ENCODE measurements at places on chromosomes 4 and X.

- DNase-seq, result no peak
Observed at GRCh38 chrX:49934148-49934547, 11.8 kb downstream of the CLCN5 start.

- no peak for DNase-seq
Observed at GRCh38 chr4:10974371-10974770, 289.8 kb upstream of the CLNK start.

DNA sequence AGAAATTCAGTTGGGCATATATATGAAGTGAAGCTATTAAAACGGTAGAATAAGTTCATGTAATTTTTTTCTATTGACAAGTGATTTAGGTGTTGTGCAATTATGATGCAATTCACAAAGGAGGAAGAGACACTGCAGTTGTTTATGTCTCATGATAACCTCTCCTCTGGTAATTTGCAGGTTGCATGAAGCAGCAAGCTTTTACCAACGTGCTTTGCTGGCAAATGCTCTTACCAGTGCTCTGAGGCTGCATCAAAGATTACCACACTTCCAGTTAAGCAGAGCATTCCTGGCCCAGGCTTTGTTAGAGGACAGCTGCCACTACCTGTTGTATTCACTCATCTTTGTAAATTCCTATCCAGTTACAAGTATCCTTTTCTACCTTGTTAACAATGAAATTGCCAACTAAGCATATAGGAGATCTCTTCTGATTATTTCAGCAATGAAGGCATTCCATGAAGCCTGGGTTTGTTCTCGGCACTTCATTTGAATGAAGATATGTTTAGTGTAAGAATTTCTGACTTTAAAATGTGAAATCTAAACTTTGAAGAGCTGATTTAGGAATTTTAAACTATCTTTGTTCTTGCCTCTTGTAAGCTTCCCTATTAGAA is 3.9 kb downstream of the TMEM33 start:
- DNase-seq, result no peak

DNA sequence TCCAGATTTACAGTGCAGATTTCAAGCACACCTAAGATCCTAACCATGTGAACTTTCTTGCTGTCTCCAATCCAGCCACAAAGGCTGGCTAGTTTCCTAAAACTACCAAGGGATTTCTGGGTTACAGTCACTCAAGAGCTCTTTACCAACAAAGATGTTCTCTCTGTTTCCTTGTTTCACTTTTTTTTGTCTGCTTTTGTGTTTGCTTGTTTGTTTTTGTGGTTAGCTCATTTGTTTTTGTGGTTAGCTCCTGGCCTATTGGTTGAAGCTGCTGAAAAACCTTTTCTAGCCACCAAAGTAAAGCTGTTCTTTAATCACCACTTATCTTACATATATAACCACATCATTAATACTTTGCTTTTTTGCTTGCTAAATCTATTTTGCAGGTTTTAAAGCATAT is 642.5 kb upstream of the GALNTL6 start:
- no peak for DNase-seq

DNA sequence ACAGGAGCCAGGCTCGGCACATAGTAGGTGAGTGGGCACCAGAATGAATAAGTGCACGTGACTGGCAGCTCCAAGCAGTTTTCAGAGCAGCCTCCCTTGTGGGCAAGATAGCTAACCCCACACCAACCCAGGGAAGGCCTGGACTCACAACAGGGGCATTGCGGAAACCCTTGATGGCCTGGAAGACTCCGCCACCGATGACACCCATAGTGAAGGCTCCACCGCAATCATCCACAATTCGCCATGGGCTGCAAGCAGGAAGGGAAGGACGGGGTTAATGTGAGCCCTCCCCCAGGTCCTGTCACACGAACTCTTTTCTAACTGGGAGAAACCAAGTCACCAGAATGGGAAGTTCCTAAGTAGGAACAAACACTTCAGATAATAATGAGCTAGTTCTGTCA is 957 bp downstream of the TIMM17B start:
- DNase-seq, result no peak

GRCh38 chr4:106762666-106763443 is 273.3 kb downstream of the DKK2 start:
- no peak for DNase-seq

GRCh38 chr4:56425518-56425917 is 9.9 kb downstream of the PPAT start:
- no peak for DNase-seq

DNA sequence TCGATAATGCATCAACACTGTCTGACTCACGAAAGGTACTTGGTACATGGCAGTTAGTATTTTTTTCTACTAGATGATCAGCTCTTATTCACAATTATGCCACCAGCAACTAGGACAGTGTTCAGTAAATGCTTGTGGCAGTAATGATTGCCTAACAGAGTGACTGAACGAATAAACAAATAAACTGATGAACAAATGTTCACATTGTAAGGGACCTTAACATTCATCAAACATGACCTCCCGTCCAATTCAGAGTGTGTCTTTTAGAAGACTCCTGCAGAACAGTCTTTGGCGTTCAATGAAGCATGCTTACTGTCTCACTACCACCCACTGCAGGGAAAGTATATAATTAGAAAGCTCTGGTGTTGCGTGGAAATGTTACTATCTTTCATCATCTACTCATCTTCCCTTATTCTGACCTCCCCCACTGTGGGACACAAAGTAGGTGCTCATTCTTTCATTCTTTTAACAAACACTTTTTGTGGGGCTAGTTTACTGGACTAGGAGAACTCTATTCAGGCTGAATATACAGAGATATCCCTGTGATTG is 319.3 kb downstream of the RAB28 start:
- no peak for DNase-seq

- no peak for DNase-seq
Observed at GRCh38 chr4:41339812-41340809, 83.4 kb downstream of the UCHL1 start.

GRCh38 chr4:79512363-79512762 is 104.3 kb upstream of the GK2 start:
- no peak for DNase-seq

GRCh38 chrX:44244008-44244407 is 99.5 kb downstream of the EFHC2 start:
- no peak for DNase-seq

DNA sequence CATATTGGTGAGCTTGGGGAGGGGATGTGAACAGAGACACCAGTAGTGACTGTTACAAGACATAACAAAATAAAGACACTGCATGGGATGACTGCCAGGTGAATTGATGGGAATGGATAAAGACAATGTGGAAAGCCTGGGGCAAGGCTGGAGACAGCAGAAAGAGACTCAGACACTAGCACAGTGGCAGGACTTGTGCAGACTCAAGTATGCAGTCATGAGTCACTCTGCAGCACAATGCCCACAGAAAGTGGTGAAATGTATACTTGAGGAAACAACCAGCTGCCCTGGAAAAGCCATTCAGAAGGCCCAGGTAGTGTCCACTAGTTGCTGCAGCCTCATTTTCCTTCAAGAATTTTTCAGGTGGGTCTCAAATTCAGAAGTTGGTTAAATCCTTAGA is 452.3 kb downstream of the MID1IP1 start:
- DNase-seq, result no peak

- DNase-seq, result no peak
Observed at GRCh38 chr4:93384887-93385286, 443.7 kb upstream of the ATOH1 start.

- DNase-seq, result no peak
Observed at GRCh38 chrX:77528034-77528433, 80.8 kb downstream of the FGF16 start.

DNA sequence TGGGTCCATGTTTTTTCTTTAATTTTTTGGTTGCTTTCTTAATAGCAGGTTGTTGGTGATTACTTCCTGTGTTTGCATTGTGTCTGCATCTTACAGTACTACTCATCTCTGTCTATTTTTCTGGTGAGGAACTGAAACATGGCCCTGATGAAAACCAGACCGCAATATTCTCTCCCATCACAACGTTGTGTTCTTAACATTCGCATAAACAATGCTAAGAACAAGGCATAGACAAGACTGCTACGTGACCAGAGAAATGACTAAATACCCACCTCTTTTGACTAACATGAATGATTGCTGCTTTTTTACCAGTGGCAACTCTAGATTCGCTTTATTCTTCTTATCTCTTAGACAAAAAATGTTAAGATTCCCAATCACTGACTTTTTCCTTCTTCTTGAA is 179.1 kb downstream of the GC start:
- DNase-seq, result no peak

- DNase-seq, result no peak
Observed at GRCh38 chr4:156501962-156502361, 469.6 kb downstream of the PDGFC start.

- no peak for DNase-seq
Observed at GRCh38 chrX:57227691-57228090, 58.8 kb upstream of the FAAH2 start.

- DNase-seq, result no peak
Observed at GRCh38 chr4:1408418-1408817, 2.2 kb upstream of the NKX1-1 start.

DNA sequence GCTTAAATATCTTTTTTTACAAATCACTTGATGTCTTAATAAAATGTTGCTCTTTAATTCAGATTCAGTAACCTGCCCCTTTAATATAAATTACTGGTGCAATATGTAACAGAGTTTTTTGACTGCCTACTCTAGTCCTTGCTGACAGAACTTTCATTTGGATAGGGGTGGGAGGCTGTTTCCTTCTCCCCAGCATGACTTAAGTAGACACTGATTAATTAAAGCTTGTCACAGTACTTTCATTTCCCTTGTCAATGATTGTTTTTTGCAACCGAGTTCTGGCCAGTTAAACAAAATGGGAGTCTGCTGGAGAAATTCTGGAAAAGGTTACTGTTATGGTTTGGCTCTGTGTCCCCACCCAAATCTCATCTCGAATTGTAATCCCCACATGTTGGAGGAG is 37.3 kb upstream of the BBS12 start:
- DNase-seq, result no peak

DNA sequence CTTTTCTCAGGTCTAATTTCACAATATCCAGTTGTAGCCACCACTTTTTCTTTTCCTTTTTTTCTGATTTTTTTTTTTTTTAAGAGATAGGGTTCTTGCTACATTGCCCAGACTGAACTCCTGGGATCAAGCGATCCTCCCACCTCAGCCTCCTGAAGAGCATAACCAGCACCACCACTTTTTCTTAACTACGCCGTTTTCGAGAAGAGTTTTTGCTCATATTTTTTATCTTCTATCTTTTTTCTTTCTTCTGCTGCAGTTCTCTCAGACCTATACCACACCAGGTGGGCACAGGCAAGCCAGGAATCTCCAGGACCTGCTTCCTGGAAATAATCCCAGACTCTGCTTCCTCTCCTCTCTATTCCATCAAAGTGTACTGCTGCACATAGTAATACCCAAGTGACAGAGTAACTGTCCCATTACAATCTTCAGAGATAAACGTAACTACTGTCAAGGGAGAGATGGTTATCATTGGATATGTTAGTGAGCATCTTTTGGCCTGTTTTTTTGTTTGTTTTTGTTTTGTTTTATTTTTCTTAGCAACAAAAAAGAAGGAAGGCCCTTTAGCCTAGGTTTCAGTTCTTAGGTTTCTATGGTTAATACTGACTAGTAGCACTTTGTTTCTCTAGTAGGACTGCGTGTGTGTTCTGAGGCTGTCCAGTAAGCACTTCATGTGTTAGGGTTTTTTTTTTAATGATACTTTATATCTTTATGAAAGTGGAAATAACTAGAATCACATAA is 59.2 kb upstream of the TXK start:
- DNase-seq, result no peak

GRCh38 chrX:21926116-21926515 is 14.4 kb upstream of the SMS start:
- no peak for DNase-seq

GRCh38 chr4:133130171-133130570 is 18.9 kb upstream of the PCDH10 start:
- no peak for DNase-seq

DNA sequence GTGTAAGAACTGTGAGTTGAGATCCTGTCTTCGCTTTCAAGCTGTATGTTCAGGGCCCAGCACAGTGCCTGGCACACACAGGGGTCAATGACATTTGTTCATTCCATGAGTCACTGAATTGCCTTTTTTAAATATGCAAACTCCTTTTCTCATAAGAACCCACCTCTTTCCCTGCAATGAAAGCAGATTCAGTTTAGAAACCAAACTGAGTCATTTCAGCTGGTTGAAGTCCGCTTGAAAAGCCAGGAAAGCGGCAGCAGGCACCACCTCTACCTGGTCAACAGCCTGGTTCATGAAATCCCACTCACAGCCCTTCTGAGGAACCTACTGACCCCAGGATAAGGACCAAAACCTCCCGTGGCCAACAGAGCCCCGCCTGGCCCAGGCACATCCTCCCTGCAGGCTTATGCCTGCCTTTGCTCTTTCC is 4.5 kb upstream of the C1QTNF7 start:
- no peak for DNase-seq

- no peak for DNase-seq
Observed at GRCh38 chrX:130688360-130688759, 214.6 kb downstream of the ENOX2 start.

DNA sequence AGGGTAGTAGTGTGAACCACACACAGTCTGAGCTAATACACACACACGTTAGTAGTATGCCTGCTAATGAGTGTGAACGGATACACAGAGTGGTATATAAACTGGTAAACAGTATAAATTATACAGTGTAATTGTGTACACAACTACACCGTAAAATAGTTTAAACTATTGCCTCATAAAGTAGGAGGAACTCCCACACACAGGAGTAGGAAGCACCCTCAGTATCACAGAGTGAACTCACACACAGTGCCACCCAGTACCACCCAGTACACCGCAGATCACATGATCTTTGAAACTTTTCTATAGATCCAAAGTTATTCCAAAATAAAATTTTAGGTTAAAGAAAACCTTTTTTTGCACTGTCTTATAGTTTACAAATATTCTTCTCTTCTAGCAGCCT is 275.1 kb downstream of the ADGRA3 start:
- DNase-seq, result no peak

GRCh38 chr4:53777244-53777984 is 186.1 kb upstream of the LNX1 start:
- no peak for DNase-seq

GRCh38 chr4:54231768-54232688 is 2.9 kb downstream of the PDGFRA start:
- DNase-seq, result no peak

- no peak for DNase-seq
Observed at GRCh38 chrX:103538728-103539127, 19.4 kb upstream of the RAB40A start.

GRCh38 chr4:128285085-128285997 is 2.3 kb downstream of the PGRMC2 start:
- DNase-seq, result no peak

- no peak for DNase-seq
Observed at GRCh38 chr4:171785388-171785787, 27.8 kb upstream of the GALNTL6 start.

DNA sequence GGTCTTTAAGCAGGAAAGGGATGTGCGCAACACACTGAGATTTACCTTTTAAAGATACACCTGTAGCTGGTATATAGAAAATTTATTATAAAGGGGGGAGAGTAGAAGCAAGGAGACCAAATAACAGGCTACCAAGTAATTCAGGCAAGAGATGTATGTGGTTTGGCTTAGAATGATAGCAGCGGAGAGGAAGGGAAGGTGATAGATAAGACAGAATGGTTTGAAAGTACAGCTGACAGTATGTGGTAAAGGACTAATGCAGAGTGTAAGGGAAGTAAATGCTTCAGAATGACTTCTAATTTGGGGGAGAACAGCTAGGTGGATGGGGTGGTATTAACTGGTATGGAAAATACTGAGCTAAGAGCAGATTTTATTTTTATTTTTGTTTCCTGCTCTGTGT is 308.9 kb downstream of the ANTXR2 start:
- DNase-seq, result no peak
